ENCODE measurements at places on chromosomes 7 and 10. TPM values are rescaled to one million over a fixed set of nuclear protein-coding genes. Genes with fewer than 3 reads are reported as not detected.

GRCh38 chr7:133484086-133484485 lies 231.2 kb downstream of the EXOC4 start:
- no peaks in the 10 kb centered on the region for H3K4me1 ChIP-seq
- no peak overlapping the region for H3K4me3 ChIP-seq
- H3K27ac ChIP-seq = no peak overlapping the region
- no peak for DNase-seq

DNA sequence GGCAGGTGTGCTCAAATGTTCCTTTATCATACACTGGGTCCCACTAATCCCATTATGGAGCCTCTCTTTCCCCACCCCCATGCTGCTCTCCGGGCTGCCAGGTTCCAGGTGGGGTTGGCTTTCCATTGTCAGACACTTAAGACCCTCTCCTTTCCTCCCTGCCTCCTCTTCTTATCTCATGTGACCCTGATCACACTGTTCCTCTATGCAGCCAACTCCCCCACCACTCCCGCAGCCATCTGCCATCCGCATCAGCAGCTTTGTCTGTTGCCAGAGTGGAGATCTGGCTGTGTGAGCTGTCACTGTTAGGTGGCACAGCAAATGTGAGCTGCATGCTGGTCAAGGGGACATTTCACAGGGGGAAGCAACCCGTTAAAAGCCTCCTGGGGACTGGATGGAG lies 391.4 kb downstream of the TNS3 start:
- no peak for DNase-seq
- H3K4me3 ChIP-seq = no peak overlapping the region
- H3K27ac ChIP-seq = no peak overlapping the region
- peaks cover 5% of the 10 kb centered on the region for H3K4me1 ChIP-seq
- H3K36me3 ChIP-seq = no peaks in the 10 kb centered on the region

- no peak for DNase-seq
- no peak overlapping the region for H3K27ac ChIP-seq
- peaks cover 6% of the 10 kb centered on the region for H3K4me1 ChIP-seq
- peaks cover 2% of the 10 kb centered on the region for H3K27me3 ChIP-seq
These were observed 216.8 kb downstream of the RPS24 start for GRCh38 chr10:78250313-78251015.

DNA sequence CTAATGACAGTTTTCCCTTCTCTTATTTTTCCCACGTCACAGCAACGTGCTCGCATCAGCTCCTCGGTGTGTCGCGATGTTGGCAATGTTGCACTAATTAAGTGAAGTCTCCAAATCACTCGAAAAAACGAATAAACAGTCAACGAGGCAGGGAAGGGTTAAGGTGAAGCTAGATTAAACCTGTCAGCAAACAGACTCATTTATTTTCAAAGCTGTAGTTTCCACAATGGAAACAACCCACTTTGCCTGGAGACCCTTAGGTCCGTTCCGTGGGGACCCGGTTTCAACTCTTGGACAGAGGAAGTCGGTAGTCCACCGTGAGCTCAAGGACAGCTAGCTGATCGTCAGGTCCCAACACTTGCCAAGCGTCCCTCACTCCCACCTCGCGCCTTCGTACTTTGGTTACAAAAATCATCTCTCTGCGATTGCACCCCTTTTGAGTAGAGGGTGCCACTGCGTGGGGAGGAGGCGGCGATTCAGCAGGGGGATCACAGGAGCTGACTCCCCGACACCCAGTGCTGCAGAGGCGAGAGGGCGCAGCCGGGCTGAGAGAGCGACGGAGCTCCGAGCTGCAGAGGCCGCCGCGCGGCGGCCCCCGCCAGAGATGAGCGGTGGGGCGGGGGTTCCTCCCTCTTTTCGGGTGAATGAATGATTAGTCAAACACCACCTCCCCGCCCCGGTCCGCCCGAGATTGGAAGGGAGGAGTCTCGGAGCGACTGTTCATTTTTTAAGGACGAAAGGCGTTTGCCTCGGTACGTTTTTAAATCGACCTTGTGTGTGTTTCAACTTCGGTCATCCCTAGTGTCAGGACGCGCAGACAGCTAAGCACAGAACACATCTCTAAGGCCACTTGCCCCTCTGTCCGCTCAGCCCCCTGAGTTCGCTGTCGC lies 1.3 kb upstream of the BMPER start:
- peaks cover 61% of the 10 kb centered on the region for H3K27me3 ChIP-seq
- H3K36me3 ChIP-seq = no peaks in the 10 kb centered on the region
- peak overlapping the region; percentile 91 for H3K4me3 ChIP-seq
- H3K27ac ChIP-seq = no peak overlapping the region
- peaks cover 29% of the 10 kb centered on the region for H3K4me1 ChIP-seq

DNA sequence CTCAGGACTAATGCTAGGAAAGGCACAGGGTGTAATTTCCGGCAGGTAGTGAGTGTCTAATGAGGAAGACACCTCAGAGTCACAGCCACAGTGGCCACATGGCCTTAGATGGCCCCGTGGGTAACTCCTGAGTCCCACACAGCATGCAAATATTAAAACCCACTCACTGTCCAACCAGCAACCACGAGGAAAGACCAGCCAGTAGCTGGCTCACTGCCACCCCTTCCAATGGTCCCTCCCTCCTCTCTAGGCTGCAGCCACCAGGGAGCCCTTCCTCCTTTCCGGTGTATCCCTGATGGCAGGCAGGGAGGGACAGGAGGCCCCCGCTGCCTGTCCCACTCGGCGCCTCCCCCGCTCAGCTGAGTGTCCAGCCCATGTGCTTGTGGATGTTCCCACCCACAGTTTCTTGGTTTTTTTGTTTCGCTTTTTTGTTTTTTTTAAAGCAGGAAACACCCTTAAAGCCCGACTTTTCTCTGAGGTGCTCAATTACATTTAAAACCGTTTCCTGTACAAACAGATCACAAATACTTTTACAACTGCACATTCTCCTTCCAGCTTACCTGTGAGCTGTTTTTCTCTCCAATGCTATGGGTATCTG lies 9.2 kb downstream of the BNIP3 start:
- DNase-seq = no peak
- H3K4me3 ChIP-seq = no peak overlapping the region
- no peaks in the 10 kb centered on the region for H3K27me3 ChIP-seq
- H3K27ac ChIP-seq = peak overlapping the region; percentile 83
- H3K4me1 ChIP-seq = peaks cover 36% of the 10 kb centered on the region

GRCh38 chr7:80432166-80432565 lies 79.7 kb downstream of the GNAT3 start:
- no peaks in the 10 kb centered on the region for H3K27me3 ChIP-seq
- no peak for DNase-seq
- H3K36me3 ChIP-seq = no peaks in the 10 kb centered on the region
- H3K4me1 ChIP-seq = peaks cover 15% of the 10 kb centered on the region

DNA sequence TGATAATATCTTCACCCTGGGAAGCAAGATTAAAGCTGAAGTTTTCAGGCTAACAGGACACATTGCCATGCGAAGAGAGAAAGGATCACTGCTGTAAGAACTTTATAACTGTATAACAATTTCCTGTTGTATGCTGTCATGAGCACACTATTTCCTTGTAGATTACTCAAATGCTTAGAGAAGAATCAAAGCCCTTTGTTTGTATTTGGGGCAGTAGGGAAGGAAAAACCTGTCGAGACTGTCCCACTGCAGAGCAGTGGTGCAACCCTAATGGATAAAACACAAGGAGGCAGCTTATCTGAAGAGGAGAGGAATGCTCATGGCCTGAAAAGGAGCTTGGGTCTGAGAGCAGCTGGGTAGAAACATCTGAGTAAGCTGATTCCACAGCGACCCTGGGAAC lies 327.7 kb upstream of the NPSR1 start:
- no peak for DNase-seq
- no peak overlapping the region for H3K4me3 ChIP-seq
- H3K36me3 ChIP-seq = no peaks in the 10 kb centered on the region
- H3K4me1 ChIP-seq = peaks cover 13% of the 10 kb centered on the region

Gene ADAM22
- total RNA-seq = 12.4 TPM

Gene CYP2C19
- 0.09 TPM for total RNA-seq
